Activated CD4-positive, alpha-beta T cell treated with anti-CD3 and anti-CD28 coated beads, Interleukin-2, amount 10 ng/mL, durations not matched to agents 24 days and 14 days (primary cell): ENCODE measurements at places on chromosomes 13 and 19. TPM values are rescaled to one million over a fixed set of nuclear protein-coding genes. Genes with fewer than 3 reads are reported as not detected.
A peak's percentile ranks its signal among the peaks of the same experiment; 100 is the strongest.

The NLRP12 gene
- not detected in 2 replicates for total RNA-seq

GRCh38 chr13:81683521-81683920 is 1342.6 kb upstream of the SPRY2 start:
- DNase-seq: no peak
- H3K4me3 ChIP-seq: no peak overlapping the region
- no peak overlapping the region for H3K27ac ChIP-seq
- H3K4me1 ChIP-seq: no peaks in the 10 kb centered on the region
- H3K27me3 ChIP-seq: no peaks in the 10 kb centered on the region
- H3K36me3 ChIP-seq: no peaks in the 10 kb centered on the region

DNA sequence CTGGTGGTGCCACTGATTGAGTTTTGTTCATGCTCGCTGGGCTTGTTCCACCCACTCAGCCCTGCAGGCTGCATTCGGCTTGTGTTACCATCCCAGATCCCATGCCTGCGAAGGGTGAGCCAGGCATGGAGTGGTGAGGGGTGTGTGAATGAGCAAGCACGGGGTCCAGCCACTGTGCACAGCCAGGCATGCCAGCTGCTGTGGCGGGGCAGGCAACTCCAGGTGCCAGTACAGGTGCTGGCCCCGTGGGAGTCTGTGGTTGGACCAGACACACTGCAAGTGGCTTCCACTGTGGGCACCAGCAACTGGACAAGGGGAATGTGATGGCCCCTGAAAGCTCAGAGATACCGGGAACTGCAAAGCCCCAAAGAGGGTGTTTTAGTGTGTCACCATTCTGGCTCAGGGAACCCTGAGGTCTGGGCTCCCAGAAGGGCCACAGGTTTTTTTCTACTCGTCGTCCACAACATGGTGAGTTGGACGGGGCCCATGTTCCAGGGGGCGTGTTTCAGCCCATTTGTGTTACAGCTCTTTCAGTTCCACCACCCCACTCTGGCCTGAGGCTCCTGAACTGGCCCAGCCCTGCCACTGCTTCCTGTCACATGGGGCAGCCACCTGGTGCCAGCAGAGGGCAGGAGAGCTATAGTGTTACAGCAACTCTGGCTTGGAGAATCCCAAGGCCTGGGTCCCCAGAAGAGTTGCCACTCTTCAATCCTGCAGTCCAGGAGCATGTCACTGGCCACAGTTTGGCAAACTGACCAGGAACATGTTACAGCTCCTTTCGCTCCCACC is 217.0 kb upstream of the OBI1 start:
- H3K4me3 ChIP-seq: no peak overlapping the region
- no peaks in the 10 kb centered on the region for H3K27me3 ChIP-seq
- no peak for DNase-seq
- H3K27ac ChIP-seq: no peak overlapping the region
- H3K36me3 ChIP-seq: no peaks in the 10 kb centered on the region

DNA sequence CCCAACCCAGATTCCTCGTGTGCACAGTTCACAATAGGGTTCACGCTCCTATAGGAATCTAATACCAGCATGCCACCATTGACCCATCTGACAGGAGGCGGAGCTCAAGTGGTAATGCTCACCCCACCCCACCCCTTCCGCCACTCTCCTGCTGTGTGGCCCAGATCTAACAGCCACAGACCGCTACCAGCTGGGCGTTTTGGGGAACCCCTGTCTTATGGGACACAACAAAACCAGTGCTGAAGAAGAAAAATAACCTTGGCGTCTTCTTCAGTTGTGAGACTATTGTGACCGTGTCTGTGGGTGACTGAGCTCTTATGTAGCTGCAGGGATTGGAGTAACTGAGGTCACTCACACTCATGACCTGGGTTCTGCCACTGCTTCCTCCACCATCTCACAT is 5.2 kb upstream of the OR10H1 start:
- H3K36me3 ChIP-seq: no peaks in the 10 kb centered on the region
- no peaks in the 10 kb centered on the region for H3K4me1 ChIP-seq
- no peak for DNase-seq
- no peak overlapping the region for H3K27ac ChIP-seq

The BIVM gene
- total RNA-seq: 26.5 and 34.9 TPM in 2 replicates

DNA sequence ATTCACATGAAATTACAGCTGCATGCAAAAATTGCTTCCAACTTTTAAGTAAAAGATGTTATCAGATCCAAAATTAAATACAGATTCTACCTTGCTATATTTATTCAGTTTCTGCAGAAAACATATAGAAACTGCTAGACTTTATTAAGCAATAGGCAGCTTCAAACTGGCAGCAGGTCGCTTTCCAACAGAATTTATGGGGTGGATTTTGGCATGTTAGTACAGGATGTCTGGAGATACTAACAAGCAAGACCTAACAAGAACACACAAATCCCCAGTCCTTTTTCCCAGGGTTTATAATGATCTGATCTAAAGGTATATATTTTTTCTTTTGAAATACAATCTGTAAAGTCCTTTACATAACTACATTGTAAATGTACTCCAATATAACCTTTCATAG is 27.5 kb downstream of the TBC1D4 start:
- H3K4me3 ChIP-seq: no peak overlapping the region
- no peaks in the 10 kb centered on the region for H3K36me3 ChIP-seq
- H3K27ac ChIP-seq: no peak overlapping the region
- peaks cover 2% of the 10 kb centered on the region for H3K4me1 ChIP-seq
- no peak for DNase-seq
- H3K27me3 ChIP-seq: peaks cover 7% of the 10 kb centered on the region

GRCh38 chr13:25686831-25687470 is 315.2 kb downstream of the ATP8A2 start:
- DNase-seq: no peak
- peaks cover 5% of the 10 kb centered on the region for H3K27me3 ChIP-seq
- peaks cover 3% of the 10 kb centered on the region for H3K4me1 ChIP-seq
- H3K4me3 ChIP-seq: no peak overlapping the region

- no peaks in the 10 kb centered on the region for H3K36me3 ChIP-seq
- no peaks in the 10 kb centered on the region for H3K27me3 ChIP-seq
- H3K4me1 ChIP-seq: no peaks in the 10 kb centered on the region
- H3K4me3 ChIP-seq: no peak overlapping the region
- H3K27ac ChIP-seq: no peak overlapping the region
These were observed 48.2 kb upstream of the KPNA3 start for GRCh38 chr13:49840675-49841074.

DNA sequence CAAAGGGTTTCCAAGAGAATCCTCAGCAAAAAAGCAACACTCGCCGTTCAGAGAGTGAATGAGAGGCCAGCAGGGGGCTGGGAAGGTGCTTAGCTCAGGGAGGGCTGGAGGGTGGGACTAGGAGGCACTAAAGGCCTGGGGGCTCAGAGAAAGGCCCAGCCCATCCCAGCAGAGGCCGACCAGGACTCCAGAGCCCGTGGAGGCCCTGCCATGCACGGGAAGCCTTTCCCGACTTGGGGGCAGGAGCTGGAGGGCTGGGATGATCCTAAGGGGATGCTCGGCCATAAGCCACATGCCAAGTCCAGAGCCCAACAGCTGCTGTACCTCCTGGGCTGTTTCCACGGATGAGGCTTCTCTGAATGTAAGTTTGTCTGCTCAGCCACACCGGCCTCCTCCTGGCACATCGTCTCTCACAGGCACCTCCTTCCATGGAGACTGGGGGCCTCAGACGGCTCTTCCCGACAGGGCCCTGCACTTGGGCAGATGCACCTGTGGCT is 19.5 kb downstream of the RASA3 start:
- no peak overlapping the region for H3K27ac ChIP-seq
- peaks cover 40% of the 10 kb centered on the region for H3K36me3 ChIP-seq
- H3K4me3 ChIP-seq: no peak overlapping the region

DNA sequence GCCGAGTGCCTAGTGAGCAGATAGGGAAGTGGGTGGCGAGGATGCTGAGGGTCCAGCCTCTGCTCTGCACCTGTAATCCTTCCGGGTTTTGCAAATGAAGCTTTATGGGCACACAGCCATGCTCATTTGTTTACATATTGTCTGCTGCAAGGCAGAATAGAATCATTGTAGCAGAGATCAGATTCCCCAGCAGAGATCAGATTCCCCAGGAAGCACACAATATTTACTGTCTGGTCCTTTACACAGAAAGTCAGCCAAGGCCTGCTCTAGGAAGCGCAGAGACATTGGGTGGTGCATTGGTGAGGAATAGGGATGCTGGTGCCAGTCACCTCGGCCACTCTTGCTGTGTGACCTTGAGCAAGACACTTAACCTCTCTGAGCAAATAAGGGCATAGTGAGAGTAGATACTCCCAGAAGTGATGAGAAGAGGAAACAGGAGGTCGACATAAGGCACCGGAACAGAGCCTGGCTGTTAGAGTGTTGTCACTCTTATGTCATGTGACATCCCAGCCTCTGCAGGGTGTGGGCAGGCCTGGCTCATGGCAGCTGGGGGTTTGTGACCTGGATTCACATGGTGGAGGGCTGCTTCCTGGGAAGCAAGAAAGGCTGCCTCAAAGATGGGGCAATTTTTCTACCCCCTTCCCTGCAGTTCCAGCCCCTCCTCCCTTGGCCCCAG is 25.6 kb downstream of the CARM1 start:
- peak; percentile 67 for DNase-seq
- no peak overlapping the region for H3K4me3 ChIP-seq
- no peak overlapping the region for H3K27ac ChIP-seq

- no peak for DNase-seq
- H3K36me3 ChIP-seq: peaks cover 6% of the 10 kb centered on the region
- peak overlapping the region; percentile 42 for H3K4me3 ChIP-seq
- peaks cover 17% of the 10 kb centered on the region for H3K4me1 ChIP-seq
These were observed 15.8 kb upstream of the GARIN5A start for GRCh38 chr19:50492303-50493052.

- H3K36me3 ChIP-seq: peaks cover 2% of the 10 kb centered on the region
- H3K27ac ChIP-seq: no peak overlapping the region
- H3K4me1 ChIP-seq: peaks cover 4% of the 10 kb centered on the region
- DNase-seq: no peak
These were observed 7.6 kb downstream of the PLD3 start for GRCh38 chr19:40355975-40356680.

The ZNF160 gene
- total RNA-seq: 30.6 and 37.5 TPM in 2 replicates

GRCh38 chr13:66574606-66575005 is 655.5 kb downstream of the PCDH9 start:
- no peak overlapping the region for H3K4me3 ChIP-seq
- DNase-seq: no peak
- H3K4me1 ChIP-seq: no peaks in the 10 kb centered on the region

GRCh38 chr19:10766049-10766623 is 48.3 kb downstream of the DNM2 start:
- no peak overlapping the region for H3K27ac ChIP-seq
- H3K4me1 ChIP-seq: peaks cover 62% of the 10 kb centered on the region
- peaks cover 30% of the 10 kb centered on the region for H3K36me3 ChIP-seq
- H3K27me3 ChIP-seq: no peaks in the 10 kb centered on the region

The FFAR1 gene
- total RNA-seq: 0.12 and 0.14 TPM in 2 replicates

- peaks cover 29% of the 10 kb centered on the region for H3K36me3 ChIP-seq
- no peaks in the 10 kb centered on the region for H3K27me3 ChIP-seq
- no peak overlapping the region for H3K27ac ChIP-seq
- DNase-seq: no peak
- no peak overlapping the region for H3K4me3 ChIP-seq
- peaks cover 3% of the 10 kb centered on the region for H3K4me1 ChIP-seq
These were observed 13.4 kb downstream of the UBXN6 start for GRCh38 chr19:4443966-4444764.

DNA sequence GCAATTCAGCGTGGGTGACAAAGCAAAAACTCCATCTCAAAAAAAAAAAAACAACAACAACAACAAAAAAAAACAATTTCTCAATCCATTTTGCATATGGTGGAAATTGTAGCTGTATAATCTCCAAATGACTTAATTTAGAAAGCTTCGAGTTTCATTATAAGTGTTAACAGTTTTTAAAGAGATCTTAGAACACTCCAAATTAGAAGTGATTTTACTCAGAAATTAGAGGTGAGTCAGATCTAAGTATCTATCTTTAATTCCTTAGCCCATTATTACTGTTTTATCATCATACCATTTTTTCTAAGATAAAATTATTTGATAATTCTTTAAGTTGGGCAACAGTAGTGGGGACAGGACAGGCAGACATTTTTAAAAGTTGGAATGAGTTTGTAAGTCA is 60.5 kb downstream of the ZMYM2 start:
- H3K36me3 ChIP-seq: peaks cover 56% of the 10 kb centered on the region
- H3K27me3 ChIP-seq: no peaks in the 10 kb centered on the region
- no peak for DNase-seq
- H3K4me3 ChIP-seq: no peak overlapping the region
- peaks cover 13% of the 10 kb centered on the region for H3K4me1 ChIP-seq
- H3K27ac ChIP-seq: no peak overlapping the region

GRCh38 chr13:60210510-60211330 is 47.0 kb upstream of the DIAPH3 start:
- H3K27me3 ChIP-seq: peaks cover 9% of the 10 kb centered on the region
- no peak overlapping the region for H3K27ac ChIP-seq
- no peaks in the 10 kb centered on the region for H3K36me3 ChIP-seq
- no peak for DNase-seq

GRCh38 chr19:3637621-3638020 is 11.0 kb upstream of the CACTIN start:
- peaks cover 3% of the 10 kb centered on the region for H3K4me1 ChIP-seq
- H3K27ac ChIP-seq: no peak overlapping the region
- no peaks in the 10 kb centered on the region for H3K27me3 ChIP-seq
- DNase-seq: no peak

The INSR gene
- total RNA-seq: 1.7 and 1.9 TPM in 2 replicates

The REEP6 gene
- 1.1 and 1.7 TPM in 2 replicates for total RNA-seq

The ZNF611 gene
- total RNA-seq: 15.9 and 18.2 TPM in 2 replicates

- no peaks in the 10 kb centered on the region for H3K36me3 ChIP-seq
- no peak for DNase-seq
- H3K4me3 ChIP-seq: no peak overlapping the region
- peaks cover 3% of the 10 kb centered on the region for H3K4me1 ChIP-seq
These were observed 18.7 kb downstream of the SHC2 start for GRCh38 chr19:442085-442484.

- no peak overlapping the region for H3K27ac ChIP-seq
- H3K27me3 ChIP-seq: no peaks in the 10 kb centered on the region
- H3K4me1 ChIP-seq: peaks cover 2% of the 10 kb centered on the region
- no peaks in the 10 kb centered on the region for H3K36me3 ChIP-seq
These were observed 6.3 kb upstream of the IGSF23 start for GRCh38 chr19:44607049-44607448.

GRCh38 chr19:1261798-1262622 is 7.1 kb upstream of the CIRBP start:
- H3K36me3 ChIP-seq: peaks cover 15% of the 10 kb centered on the region
- peaks cover 43% of the 10 kb centered on the region for H3K4me1 ChIP-seq
- DNase-seq: peak; percentile 78
- H3K4me3 ChIP-seq: peak overlapping the region; percentile 91
- H3K27me3 ChIP-seq: no peaks in the 10 kb centered on the region
- peak overlapping the region; percentile 92 for H3K27ac ChIP-seq

DNA sequence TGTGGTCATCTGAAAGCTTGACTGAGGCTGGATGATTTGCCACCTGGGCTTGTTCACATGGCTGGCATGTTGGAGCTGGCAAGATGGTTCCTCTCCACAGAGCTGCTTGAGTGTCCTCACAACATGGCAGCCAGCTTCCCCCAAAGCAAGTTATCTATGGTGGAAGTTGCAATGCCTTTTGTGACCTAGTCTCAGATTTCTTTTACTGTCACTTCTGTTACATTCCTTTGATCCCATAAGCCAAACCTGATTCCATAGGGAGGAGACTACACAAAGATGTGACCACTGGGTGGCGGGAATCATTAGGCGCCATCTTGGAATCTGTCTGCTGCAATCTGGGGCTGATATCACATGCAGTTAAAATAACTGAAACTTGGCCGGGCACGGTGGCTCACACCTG is 17.5 kb upstream of the LMTK3 start:
- no peak overlapping the region for H3K4me3 ChIP-seq
- no peaks in the 10 kb centered on the region for H3K36me3 ChIP-seq
- no peak for DNase-seq
- H3K4me1 ChIP-seq: no peaks in the 10 kb centered on the region
- no peak overlapping the region for H3K27ac ChIP-seq
- peaks cover 6% of the 10 kb centered on the region for H3K27me3 ChIP-seq

- H3K4me1 ChIP-seq: peaks cover 25% of the 10 kb centered on the region
- H3K36me3 ChIP-seq: peaks cover 26% of the 10 kb centered on the region
- H3K27ac ChIP-seq: no peak overlapping the region
- DNase-seq: no peak
- peak overlapping the region; percentile 42 for H3K4me3 ChIP-seq
These were observed 3.0 kb downstream of the ZMYM2 start for GRCh38 chr13:19961489-19961888.

The SYT5 gene
- not detected in 2 replicates for total RNA-seq
